ENCODE measurements at places on chromosomes 2 and 18.

DNA sequence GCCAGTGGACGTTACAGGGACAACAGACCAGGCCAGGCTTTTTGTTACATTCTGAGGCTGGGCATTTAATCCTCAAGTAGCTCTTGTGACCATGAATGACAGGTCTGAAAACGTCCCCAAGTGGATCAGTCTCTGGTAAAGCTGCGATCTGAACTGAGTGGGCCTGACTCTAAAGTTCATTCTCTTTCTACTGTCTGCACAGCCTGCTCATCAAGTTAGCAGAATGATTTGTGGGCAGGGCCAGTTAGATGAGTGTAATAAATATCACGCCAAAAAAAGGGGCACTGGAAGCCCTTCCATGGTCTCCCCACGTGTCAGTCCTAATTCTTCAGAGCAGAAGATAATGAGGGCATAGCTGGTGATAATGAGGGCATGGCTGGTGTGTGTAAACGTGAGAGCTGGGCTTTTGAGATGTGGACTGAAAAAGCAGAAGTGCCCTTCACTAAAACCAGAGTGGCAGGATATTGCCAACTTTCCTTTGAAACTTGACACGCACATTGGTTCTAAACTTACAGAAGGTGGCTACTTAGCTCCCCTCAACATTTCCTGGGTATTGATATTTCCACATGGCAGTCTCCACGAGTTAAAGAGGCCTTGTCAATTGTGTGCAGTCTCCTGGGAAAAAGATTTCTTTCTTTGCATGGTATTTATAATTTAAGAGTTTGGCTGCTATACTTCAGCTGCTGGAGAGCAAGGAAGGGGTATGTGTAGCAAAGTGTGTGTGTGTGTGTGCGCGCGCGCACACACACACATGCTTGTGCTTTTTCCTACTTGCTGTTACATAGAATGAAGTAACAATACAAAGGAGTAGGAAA is 72.7 kb upstream of the LYPD6B start:
- DNase-seq, result no peak
- H3K4me1 ChIP-seq, result no peaks in the 10 kb centered on the region
- no peak overlapping the region for H3K4me3 ChIP-seq
- H3K27me3 ChIP-seq, result no peaks in the 10 kb centered on the region

GRCh38 chr18:36006997-36007396 is 34.5 kb downstream of the RMP24 start:
- H3K27ac ChIP-seq, result no peak overlapping the region
- no peaks in the 10 kb centered on the region for H3K4me1 ChIP-seq
- no peak overlapping the region for H3K4me3 ChIP-seq

- H3K27me3 ChIP-seq, result no peaks in the 10 kb centered on the region
- peaks cover 4% of the 10 kb centered on the region for H3K4me1 ChIP-seq
- peaks cover 20% of the 10 kb centered on the region for H3K36me3 ChIP-seq
- no peak overlapping the region for H3K27ac ChIP-seq
- no peak overlapping the region for H3K4me3 ChIP-seq
- DNase-seq, result no peak
These were observed 34.0 kb upstream of the CYP26B1 start for GRCh38 chr2:72181616-72182015.

- DNase-seq, result no peak
- H3K4me1 ChIP-seq, result peaks cover 73% of the 10 kb centered on the region
- no peaks in the 10 kb centered on the region for H3K36me3 ChIP-seq
- H3K27me3 ChIP-seq, result no peaks in the 10 kb centered on the region
- peak overlapping the region; percentile 89 for H3K27ac ChIP-seq
These were observed 46.4 kb downstream of the ADI1 start for GRCh38 chr2:3472966-3473365.

DNA sequence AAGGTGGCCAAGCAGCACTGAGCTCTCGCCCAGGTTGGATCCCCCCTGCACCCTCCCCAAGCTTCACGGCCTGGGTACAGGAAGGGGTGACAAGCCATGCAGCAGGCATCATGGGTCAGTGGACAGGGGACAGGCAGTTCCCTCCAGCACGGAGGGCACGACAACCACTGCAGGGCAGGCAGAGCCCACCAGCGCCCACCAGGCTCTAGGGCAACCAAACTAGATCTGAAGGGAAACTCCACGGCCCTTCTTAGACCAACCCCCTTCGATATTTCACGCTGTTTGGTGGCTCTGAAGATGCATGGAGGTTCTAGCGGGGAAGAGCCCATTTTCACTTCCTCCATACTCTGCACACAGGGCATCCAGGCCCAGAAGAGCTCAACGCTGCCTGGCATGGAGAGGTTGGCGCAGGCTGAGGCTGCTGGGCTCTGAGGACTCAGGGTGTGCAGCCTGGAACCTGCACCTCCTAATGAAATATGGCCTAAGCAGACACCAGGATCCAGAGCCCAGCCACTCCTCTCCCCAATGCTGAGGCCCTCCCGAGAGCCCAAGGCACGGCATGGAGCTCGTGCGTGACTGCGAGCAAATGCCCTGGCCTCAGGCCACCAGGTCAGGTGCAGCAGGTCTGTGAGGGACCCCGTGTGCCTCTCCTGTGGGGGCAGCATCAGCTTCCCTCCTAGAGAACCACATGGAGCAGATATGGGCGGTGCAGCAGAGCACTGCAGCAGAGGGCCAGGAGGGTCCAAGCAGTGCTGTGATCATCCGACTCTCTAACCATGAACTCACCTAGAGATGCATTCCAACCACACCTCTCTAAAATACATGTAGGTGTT is 8.7 kb upstream of the MTERF4 start:
- H3K4me3 ChIP-seq, result no peak overlapping the region
- no peak for DNase-seq

All from gastrocnemius medialis (tissue), 4 donors.